Nucleus accumbens (tissue), 56 donors: ENCODE measurements at places on chromosomes 5 and 9.

GRCh38 chr5:79567926-79568549 lies 44.2 kb upstream of the TENT2 start:
- no peak for DNase-seq

- no peak for DNase-seq
Measured at GRCh38 chr9:24413651-24414050, 132.0 kb downstream of the IZUMO3 start.

DNA sequence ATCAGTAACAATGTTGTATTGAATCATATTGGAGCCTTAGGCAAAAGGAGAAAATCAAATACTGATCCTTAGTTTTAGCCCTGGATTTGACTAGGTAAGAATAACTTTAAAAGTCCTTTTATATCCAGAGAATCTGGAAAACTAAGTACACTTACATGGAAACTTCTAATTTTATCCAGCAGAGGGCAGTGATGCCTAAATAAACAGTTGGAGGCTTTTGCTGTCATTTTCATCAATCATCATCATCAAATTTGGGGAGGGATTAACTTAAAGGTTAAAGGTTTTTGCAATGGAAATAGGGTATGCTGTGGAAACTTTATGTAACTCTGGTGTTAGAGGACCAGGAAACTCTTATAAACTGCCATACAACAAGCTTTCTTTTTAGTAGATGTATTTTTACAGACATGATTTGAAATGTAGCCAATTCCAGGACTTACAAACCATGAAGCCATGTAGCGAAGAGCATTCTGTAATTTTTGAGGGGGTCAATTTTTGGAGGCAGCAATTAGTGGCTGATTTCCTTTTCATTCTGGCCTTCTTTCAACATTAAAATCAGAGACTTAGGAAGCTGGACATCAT lies 112.7 kb downstream of the OSTF1 start:
- no peak for DNase-seq

DNA sequence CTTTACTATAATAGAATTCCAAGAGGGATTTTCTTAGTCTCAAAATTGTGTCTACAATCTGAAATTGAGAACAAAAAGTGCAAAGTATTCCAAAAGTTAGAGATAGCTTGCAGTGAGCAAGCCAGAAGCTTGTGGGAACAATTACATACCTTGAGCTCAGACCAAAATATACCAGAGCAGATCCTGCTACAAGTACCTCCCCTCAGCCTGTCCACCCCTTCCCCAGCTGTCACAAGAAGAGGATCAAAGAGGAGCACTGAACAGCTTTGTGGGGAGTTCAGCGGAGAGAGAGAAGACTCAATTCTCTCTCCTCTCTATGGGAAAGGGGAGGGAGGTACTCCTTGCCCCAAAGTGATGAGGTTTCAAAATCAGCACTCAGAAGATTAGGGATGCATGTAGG lies 869.2 kb upstream of the DMAC1 start:
- no peak for DNase-seq

DNA sequence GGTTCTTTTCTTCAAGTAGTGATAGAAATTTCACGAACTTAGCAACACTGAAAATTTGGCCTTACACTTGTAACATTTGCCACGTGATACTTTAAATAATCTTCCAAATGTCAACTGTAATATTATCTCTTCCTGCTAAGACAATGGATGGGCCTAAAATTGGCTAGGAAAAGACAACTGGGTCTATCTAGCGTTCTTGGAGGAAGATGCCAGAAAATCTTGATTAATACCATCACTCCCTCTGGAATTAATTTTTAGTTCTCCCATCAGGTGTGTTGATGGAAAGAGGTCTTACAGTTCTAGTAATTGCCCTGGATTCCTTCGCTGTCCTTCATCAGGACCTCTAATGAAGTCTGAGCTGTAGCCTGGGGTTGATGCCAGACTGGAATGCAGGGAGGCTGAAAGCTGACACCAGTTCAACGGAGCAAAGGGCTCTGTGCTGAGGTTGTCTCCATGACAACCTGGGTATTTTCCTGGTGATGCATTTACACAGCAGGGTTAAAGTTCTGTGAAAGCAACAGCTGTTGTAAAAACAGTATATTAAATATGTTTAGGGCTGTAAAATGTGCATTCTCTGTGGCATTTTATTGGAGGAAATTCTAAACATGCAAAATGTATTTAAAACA lies 92.3 kb downstream of the GAS1 start:
- DNase-seq, result no peak

- DNase-seq, result no peak
Measured at GRCh38 chr5:73116506-73116905, 3.9 kb upstream of the TMEM171 start.

DNA sequence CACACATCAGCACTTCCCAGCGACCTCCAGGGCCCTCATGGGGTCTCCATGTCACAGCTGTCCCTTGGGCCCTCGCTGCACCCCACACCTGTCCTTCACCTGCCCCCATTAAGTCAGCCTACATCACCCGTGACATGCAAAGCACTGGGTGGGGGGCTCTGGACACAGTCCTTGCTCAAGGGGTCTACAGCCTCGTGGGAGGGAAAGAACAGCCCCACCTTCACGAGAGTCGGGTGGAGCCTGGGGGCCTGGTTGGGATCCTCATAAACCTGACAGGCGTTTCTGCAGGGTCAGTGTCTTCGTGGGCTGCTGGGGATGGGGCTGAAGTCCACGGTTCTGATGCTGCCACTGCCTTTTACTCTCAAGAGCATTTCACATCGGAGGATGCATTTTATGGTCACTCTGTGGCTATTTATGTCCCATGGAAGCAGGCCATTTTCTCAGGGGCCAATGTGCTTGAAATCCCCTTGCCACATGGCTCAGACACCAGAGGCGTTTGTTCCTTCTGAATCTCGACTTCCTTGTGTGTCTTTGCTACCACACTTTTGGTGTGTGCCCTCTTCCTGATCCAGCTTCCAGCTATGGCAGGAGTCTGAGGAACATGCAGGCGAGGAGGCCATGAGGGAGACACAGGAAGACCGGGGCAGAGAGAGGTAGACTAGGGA lies at the start of gene OR2V1:
TSS of gene OR2V1 (minus strand) at position 338 of the 665 bp plus-strand sequence. CDS start 5,865 bp downstream, outside the sequence.
- DNase-seq, result no peak

DNA sequence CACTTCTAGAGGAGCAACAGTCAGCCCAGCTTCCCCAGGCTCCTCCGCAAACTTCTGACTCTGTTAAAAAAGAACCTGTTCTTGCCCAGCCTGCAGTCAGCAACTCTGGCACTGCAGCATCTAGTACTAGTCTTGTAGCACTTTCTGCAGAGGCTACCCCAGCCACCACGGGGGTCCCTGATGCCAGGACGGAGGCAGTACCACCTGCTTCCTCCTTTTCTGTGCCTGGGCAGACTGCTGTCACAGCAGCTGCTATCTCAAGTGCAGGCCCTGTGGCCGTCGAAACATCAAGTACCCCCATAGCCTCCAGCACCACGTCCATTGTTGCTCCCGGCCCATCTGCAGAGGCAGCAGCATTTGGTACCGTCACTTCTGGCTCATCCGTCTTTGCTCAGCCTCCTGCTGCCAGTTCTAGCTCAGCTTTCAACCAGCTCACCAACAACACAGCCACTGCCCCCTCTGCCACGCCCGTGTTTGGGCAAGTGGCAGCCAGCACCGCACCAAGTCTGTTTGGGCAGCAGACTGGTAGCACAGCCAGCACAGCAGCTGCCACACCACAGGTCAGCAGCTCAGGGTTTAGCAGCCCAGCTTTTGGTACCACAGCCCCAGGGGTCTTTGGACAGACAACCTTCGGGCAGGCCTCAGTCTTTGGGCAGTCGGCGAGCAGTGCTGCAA lies 72.8 kb downstream of the NUP214 start:
- DNase-seq, result no peak

DNA sequence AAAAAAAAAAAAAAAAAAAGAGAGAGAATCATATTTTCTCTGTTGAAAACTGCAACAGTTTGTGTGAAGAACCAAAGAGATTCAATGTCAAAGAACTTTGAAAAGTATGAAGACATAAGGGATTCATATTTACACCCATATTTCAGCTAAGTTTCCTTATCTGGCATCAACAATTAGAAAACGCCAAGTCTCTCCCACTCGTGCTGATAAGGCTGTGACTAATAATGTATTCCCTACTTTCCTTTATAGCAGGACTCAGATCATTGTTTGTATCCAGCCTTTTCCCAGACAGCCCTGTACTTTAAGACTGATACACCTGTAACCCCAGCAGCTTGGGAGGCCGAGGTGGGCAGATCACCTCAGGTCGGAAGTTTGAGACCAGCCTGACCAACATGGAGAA lies 54.1 kb upstream of the STK32A start:
- DNase-seq, result no peak

- DNase-seq, result no peak
Measured at GRCh38 chr9:33151007-33151557, 16.1 kb downstream of the B4GALT1 start.
